ENCODE measurements at places on chromosomes 13 and 19.

DNA sequence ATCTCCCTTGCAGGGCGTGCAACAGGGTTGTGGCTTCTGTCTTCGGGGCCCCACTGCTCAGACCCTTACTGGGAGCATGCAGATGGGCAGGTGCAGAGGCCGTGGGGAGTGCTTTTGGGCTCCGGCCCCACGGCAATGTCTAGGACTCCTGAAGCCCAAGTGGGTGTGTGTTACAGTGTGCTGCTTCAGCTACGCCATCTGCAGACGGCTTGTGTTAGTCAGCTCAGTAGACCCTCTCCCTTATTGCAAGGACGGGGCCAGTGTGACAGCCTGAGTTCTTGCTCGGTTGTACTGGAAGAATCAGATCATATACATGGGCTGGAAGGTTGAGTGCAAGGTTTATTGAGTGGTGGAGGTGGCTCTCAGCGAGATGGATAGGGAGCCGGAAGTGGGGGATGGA is 39.3 kb downstream of the DNAJC3 start:
- DNase-seq = no peak

GRCh38 chr13:77339408-77339807 is 12.5 kb upstream of the MYCBP2 start:
- no peak for DNase-seq

GRCh38 chr13:50127726-50128291 is 112.6 kb downstream of the KCNRG start:
- DNase-seq = no peak

- DNase-seq = no peak
Observed at GRCh38 chr13:113815151-113816058, 48.5 kb downstream of the GAS6 start.

DNA sequence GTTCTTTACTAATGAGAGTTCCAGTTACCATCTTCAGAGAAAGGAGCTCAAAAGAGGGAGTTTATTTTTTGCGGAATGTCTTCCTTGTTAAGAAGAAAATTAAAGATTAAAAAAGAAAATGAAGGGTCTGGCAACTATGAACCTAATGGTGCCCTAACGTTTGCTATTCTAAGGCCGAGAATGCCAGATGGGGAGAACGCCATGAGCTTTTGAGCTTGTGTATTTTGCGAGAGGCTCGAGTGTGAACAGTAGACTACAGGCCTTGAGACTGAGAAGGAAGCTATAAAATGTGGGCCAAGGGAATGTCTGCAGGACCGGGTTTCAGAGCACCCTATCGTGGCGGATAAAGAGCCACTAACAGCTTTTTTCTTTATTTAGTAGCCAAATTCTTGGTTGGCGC is 6.7 kb downstream of the FGF14 start:
- DNase-seq = no peak

DNA sequence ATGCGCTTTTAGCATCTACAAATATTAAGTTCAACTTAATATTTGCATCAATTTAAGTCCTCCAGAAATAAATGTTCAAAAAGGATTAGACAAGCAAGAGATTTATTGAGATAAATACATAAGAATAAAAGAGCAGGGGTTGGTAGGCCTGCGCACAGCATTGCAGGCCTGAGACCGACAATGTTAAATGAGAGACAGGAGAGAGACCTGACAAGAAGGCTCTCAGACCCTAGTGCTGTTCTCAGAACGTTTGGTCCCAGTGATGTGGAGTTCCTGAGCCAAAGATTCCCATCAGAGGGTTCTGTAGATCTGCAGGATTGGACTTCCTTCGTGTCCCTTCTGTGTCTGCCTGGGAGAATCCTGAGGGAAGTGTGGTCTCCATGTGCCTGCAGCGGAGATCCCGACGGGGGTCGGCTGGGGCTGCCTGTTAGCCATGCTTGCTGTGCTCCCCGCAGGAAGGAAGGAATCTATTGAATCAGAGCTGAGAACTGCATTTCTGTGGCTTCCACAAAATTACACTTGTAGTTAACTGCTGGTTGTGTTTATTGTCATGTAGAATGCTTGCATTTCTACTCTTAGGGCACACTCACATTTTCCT is 369.9 kb upstream of the SLC10A2 start:
- DNase-seq = no peak

DNA sequence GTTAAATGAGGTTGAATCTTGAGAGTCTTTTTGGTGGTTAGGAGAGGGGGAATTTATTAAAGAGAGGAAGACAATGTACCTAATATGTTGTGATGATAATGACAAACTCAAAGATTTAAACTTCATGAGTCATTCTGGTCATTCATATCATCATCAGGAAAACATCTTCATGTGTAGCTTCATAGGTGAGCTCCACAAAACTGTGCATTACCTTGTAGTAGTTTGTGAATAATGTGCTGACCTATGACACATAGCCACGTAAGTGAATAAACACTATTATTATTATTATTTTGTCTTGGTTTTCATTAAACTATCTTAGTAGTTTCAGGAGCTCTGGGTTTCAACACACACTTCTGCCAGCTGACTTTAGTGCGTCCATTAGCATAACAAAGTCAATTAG is 997 bp upstream of the GPC6 start:
- DNase-seq = no peak

- DNase-seq = no peak
Observed at GRCh38 chr19:12636631-12637030, 25.9 kb downstream of the ZNF791 start.

DNA sequence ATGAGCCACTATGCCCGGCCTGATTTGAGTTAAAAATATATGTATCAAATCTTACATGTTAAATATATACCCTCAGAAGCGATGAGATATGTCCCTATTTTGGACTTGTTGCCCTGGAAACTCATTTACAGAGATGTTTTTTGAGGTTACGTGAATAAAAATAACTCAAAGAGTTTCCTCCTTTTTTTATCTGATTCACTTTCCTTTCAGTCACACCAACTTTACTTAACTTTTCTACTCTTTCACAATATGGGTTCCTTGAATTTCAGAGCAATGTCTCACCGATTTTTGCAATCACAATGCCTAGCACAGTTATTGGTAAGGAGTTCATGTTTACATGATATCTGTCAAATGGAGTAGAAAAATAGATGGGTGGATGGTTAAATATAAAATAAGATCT is 2.3 kb downstream of the OR7C2 start:
- no peak for DNase-seq

- no peak for DNase-seq
Observed at GRCh38 chr13:99191336-99191899, 9.2 kb upstream of the UBAC2 start.

DNA sequence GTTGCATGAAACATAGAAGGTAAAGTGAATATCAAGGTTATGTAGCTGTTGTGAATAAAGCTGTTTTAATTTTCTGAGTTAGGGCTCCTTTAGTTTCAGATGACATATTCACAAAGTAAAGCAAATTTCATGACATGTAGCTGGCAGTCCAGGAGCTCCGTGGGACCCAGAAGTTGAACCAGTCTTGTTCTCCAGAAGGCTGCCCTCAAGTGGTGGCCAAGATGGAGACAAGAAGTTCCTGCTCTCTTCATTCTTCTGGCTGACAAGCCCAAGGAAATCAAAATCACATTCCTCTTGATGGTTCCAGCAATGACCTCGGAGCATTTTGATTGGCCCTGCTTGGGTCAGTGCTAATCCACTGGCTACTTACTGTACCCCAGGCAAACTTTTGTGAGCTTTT is 128.7 kb downstream of the LIG4 start:
- DNase-seq = no peak
